ENCODE measurements at places on chromosomes 5 and 9.

DNA sequence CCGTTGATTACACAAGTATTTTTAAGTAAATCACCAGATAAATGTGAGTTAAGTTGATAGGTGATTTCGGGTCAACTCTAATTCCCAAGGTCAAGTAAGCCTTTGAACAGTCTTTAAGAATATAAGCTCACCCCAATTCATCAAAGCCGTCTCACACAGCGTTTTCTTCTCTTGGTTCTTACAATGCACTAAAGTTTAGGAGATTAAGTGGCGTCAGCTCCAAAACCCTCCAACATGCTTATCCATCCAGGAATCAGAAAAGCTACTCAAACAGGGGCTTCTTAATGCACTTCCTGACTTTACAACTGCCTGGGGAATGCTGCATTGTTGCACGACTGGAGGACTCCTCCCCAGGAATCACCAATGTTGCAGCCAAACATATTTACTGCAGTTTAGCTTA lies 206.2 kb upstream of the EFNA5 start:
- no peak for DNase-seq

DNA sequence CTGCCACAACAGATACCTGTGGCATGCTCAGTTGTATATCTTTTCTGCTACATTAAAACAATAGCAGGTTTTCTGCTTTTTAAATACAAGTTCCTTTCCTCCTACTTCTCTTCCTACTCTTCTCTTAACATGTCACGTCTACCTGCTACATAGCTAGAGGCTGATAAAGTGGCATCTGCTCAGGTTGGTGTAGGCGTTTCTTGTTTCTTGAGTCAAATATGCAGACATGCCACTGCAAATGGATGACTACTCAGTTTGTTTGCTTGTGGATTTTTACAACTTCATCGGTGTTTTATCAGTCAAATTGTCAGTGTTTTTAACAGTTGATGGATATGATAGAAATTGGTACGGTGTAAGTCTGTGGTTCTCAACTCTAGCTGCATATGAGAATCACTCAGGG lies 525.7 kb downstream of the TLE4 start:
- no peak for DNase-seq

DNA sequence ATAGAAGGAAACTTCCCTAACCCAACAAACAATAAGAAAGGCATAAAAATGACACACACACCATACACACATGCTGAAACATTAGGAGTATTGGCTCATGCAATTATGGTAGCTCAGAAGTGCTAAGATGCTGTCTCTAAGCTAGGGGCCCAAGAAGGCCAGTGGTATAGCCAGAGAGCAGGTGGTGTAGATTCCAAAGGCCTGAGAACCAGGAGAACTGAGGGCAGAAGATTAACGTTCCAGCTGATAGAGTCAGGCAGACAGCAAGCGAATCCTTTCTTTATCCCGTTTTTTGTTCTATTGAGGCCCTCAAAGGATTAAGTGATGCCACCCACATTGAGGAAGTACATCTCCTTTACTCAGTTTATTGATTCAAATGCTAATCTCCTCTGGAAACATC lies 262.9 kb downstream of the EPB41L4A start:
- DNase-seq: no peak

DNA sequence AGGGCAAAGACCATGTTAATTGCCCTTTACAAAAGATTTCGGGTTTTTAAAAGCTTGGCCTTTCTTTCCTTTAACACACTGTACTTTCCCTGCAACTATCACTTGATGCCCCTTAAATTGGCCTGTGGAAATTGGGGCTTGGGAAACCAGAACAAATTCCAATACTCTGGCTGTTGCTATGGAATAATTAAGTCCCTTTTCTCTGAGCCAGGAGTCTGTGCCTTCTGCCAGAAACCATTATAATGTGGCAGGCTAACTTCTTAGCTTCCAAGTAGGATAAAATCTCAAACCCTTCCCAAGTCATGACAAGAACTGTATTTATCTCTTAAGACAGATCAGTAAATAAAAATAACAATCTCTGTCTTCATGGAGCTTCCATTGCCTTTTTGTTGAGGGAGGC lies 1.1 kb upstream of the SPINK1 start:
- no peak for DNase-seq

GRCh38 chr5:113047234-113047633 lies 70.6 kb downstream of the DCP2 start:
- DNase-seq: no peak

DNA sequence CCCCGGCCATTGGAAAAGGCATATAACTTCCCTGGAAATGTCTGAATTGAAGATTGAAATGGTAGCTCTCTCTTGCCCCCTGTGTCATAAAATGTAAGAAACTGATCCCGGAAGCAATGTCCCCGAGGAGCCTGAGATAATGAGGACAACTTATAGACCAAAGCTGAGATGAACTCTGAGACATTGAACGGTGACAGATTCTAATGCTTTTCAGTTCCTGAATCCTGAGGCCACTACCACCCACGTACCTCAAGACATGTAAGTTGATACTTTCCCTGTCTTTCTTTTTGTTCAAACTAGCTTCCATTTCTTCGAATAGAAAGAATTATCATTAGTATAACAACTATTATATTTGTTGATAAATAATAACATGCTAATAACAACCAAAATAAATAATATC lies 51.0 kb downstream of the KIF4B start:
- no peak for DNase-seq

- DNase-seq: no peak
Observed at GRCh38 chr9:18705796-18706392, 231.9 kb downstream of the ADAMTSL1 start.

DNA sequence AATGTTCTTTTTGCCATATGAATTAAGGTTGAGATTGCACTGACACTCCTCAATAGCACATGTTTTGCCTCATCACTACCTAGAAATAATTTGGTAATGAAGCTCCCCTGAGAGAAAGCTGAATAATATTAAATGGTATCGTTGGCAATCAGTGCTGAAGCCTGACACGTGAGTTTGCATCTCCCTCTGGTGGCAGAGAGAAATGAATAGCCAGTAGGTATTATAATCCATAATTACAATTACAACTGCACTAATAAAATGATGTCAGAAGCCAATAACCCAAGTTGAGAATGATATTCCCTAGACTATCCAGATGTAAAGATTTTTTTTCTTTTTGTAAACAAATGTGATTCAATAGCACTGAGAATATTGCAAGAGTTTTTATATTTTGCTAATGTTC lies 700.3 kb downstream of the PTPRD start:
- no peak for DNase-seq

DNA sequence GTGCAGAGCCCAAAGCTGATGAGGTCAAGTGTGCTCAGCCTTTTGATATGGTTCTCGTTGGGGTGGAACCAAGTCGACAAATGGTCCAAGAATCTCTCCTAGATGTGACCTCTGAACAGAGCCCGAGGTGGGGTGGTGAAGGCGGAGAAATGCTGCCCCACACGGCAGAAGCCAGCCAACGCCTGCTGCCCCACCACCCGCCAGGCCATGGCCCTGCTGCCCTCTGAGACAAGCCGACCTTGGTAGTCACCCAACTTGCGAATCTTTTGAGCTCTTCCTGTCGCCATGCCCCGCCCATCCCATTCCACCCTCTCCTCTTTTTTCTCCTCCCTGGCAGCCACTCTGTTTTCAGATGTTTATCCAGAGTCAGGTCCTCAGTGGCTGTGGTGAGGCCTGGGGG lies 91.5 kb upstream of the EGFLAM start:
- DNase-seq: no peak

- DNase-seq: no peak
Observed at GRCh38 chr5:88892669-88893068, 9.7 kb upstream of the MEF2C start.

- peak; percentile 37 for DNase-seq
Observed at GRCh38 chr9:127926906-127927200, 3.7 kb downstream of the PIP5KL1 start.

DNA sequence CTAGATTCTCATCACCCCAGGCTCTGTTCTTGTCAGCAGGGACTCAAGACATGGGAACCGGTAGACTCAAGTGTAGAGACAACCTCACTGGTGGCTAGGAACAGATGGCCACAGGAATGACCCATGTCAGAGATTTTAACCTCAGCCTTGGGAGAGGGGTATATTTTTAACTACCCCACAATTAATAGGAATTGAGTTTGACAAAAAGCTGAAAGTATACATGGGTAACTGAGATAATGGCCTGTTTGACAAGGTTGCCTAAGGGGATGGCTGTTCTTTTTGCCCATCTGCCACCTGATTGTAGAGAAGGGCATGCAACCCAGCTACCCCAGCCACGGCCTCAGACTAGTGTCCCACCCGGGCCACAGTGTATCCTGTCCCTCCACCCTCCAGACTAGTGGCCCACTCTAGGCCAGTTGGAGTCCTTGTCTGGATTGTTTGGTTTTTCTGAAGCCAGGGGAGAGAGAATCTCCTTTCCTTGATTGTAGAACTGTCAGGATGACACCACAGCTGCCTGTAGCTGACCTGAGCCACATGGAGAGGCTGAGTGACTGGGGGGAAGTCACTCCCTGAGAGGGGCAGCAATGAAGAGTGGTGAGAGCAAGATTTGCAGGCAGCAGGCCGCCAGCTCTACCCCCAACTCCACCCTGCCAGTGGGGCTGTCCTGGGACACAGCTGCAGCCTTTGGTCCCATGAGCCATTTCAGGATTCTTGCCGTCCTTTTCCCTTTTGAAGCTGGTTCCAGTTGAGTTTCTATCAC lies 14.6 kb upstream of the ANGPTL2 start:
- no peak for DNase-seq

GRCh38 chr5:151002250-151002649 lies 18.1 kb upstream of the GPX3 start:
- DNase-seq: no peak

DNA sequence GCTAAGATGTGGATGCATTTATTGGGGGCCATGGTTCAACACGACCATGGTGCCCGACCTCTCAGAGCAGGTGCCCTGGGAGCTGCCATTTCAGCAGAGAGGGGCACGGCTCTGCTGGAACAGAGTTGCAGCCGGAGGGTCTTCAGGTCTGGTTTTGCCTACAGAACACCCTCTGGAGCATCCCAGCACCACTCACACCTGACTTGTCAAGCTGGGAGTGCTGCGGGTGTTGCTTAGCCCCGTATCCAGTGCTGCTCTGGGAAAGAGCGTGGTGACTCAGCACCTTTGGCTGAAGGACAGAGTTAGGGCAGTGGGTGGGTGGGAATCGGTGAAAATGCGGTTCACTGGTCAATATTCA lies 36.5 kb upstream of the IRX4 start:
- no peak for DNase-seq

DNA sequence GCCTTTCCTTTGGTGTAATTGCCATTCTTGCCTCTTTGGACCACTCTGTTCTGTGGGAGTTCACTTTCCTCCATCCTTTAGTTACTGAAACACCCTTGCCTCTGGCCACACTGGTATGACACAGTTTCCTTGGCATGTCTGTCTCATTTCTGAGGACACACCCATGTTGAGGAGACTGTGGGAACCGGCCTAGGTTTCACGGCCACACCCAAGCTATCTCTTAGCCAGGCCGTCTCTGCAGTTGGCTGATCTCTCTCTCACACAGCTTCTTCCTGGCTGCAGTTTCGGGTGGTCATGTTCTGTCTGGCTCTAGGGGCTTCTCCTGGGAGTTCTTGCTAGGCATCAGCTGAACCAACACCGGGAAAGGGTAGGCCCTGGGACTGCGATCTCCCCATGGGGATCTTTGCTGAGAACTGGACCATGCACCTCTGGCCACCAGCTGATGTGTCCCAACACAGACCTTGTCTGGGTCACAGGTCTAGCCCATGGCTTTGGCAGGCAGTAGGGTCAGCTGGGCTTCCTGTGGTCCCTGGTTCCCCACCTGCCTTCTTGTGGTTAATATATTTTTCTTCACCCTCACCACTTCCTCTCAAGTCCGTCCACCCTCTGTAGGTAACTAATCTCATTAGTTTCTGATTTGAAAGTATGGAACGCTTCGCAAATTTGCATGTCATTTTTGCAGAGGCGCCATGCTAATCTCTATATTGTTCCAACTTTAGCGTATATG lies 24.9 kb downstream of the ARHGEF37 start:
- DNase-seq: no peak
